ENCODE measurements at places on chromosomes 3 and 15. TPM values are rescaled to one million over a fixed set of nuclear protein-coding genes. Genes with fewer than 3 reads are reported as not detected.

GRCh38 chr15:89123181-89123525 lies 34.9 kb downstream of the ABHD2 start:
- no peak for DNase-seq

DNA sequence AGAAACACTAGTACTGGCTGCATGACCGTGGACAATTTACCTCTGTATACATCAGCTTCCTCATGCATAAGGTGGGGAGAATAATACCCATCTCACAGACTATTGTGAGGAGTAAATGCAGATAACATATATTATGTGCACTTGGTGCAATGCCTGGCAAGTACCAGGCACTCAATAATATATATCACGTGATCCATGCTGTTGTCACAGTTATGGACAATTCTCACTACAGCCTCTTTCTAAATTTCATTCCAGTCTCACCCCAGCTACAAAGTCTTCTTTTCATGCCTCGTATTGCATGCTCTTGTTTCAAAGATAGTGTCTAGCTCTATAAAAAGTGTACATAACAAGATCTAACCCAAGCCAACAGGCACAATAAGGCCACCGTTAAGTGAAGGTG lies 494.3 kb upstream of the ADAMTS9 start:
- DNase-seq = no peak

DNA sequence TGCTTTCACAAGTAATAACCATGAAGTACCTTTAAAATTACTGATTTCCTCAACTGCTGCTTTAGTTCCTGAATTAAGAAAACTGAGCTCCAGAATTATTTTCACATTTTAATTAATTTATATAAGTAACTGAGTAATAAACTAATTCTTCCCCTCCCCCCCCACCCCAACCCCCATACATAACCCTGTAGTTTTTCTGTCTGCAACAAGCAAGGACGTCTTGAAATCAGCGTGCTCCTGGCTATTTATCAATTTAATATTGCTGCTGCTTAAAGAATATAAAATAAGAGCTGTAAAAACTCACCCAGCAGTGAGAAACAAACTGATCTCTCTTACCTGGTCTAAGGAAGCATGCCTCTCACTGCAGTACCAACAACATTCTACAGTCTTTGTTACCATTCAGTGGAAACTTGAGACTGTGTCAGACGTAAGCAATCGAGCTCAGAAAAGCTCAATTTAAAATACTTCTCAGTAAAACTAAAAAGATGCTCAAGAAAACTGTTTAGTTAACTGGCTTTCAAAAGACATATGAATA lies 121.0 kb downstream of the TFDP2 start:
- no peak for DNase-seq

GRCh38 chr15:94674296-94674695 lies 442.9 kb downstream of the MCTP2 start:
- DNase-seq = no peak

- DNase-seq = no peak
Measured at GRCh38 chr3:112048911-112049310, 14.4 kb downstream of the TMPRSS7 start.

DNA sequence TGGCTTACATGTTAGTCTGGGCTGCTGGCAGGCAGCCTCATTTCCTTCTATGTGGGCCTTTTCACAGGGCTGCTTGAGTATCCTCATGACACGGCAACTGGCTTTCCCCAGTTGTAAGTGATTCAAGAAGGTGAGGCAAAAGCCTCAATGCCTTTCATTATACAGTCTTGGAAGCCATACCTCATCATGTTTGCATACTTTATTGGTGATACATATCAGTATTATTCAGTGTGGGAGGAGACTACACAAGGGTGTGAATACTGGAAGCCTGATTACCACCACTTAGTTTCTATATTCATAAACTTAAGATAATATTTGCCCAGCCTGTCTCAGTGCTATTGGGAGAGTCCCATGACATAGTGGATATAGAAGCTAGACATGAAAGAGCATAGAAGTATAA lies 346.8 kb downstream of the SOX2 start:
- DNase-seq = no peak

- no peak for DNase-seq
Measured at GRCh38 chr3:10708216-10708893, 107.7 kb upstream of the SLC6A11 start.

DNA sequence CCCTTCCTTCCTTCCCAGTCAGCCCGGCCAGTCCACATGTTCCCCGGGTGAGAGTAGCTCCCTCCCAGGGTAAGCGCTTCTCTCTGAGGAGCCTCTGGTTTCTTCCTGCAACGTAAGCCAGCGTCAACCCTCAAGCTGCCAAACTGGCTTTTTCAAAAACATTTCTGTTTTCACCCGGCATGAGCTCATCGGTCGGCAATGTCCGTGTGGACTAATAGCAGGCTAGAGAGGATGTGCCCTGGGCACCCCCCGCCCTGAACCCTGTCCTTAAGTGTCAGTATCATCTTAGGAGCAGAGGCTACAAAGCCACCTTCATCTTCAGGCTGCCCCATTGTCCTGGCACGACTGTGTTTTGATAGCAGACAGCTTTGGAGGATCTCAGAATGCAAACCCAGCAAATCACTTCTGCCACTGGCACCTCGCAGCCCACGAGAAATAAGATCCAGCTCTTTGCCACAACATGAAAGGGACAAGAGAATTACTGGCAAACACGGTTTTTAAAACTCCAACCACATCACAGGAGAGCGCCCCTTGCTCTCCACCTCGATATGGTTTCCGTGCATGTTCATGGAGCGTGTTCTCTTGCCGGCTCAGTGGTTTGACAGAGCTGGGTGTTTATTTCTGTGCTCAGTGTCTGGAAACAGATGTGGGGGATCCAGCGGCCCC lies 9.9 kb downstream of the ALDH1A3 start:
- no peak for DNase-seq

The IL17RB gene
- total RNA-seq = 3.8 TPM

The AMIGO3 gene
- not detected for total RNA-seq

The TRH gene
- total RNA-seq = not detected

The FANCD2OS gene
- not detected for total RNA-seq

The NRROS gene
- total RNA-seq = 92.4 TPM

Measured in activated B cell treated with CpG ODN at 0.5 μM for 24 hours (primary cell).